ENCODE measurements at places on chromosomes 12 and 14.

GRCh38 chr12:131167334-131167733 lies 213.6 kb downstream of the ADGRD1 start:
- DNase-seq = no peak

DNA sequence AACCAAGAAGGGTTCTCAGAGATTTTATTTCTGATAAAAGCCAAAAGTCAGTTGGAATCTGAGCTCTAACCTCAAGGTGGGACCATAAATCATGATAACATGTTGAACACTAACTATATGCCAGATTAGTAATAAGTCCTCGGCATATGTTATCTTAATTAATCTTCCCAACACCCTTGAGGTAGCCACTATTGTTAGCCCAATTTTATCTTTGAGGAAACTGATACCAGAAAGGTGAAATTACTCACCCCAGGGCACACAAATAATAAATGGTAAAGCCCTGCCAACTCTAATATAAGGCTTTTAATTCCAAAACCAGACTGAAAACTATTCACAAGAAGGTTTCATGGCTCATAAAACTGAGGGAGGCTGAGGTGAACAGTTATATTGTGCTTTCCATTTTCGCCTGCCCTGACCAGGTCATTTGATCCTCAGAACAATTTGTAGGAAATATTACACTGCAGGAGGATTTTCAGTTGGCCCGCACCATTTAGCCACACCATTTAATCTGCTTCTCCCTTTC lies 16.1 kb upstream of the NUAK1 start:
- DNase-seq = no peak

GRCh38 chr12:132774646-132775275 lies 13.1 kb upstream of the ANKLE2 start:
- DNase-seq = no peak

DNA sequence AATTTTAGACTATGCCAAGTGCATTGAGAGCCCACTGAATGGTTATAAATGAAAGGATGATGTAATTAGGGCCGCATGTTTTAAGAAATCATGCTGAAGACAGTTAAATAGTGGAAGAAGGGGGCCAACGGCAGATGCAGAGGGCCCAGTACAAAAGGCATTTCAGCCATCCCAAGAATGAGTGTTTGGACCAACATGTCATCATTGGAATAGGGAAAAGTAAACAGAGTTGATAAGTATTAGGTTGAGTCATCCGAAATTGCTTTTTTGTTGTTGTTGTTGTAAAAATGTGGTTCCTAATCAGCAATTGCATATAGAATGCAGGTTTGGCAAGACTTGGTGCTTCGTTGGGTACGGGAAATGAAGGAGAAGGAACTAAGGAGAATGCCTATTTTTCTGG lies 29.5 kb downstream of the BMP4 start:
- no peak for DNase-seq

- DNase-seq = no peak
These were observed 1.1 kb downstream of the LRP6 start for GRCh38 chr12:12265571-12266388.

GRCh38 chr14:75946785-75947184 lies 35.0 kb downstream of the TGFB3 start:
- no peak for DNase-seq

DNA sequence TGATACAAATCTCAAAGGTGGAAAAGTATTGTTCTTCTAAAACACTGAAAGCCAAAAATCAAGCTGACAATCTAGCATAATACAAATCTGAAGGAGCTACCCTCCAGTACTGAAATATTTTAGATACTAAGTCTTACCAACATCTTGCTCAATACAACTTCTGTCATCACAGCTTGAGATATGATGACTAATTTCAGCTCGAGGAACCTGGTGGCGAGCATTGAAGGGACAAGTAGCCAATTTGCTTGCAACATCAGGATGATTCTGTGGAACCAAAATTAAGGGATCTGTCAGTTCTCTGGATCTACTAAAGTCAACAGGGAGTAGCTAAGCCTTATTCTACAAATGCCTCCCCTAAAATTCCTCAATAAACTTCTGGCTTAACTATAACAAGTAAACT lies 10.4 kb downstream of the GTSF1 start:
- no peak for DNase-seq

GRCh38 chr12:38905480-38906351 lies at the start of gene CPNE8:
CPNE8 (minus strand) TSS chr12:38905591; CDS start chr12:38905534, 57 bp downstream.
- peak; percentile 62 for DNase-seq

GRCh38 chr14:100030452-100031153 lies 34.6 kb upstream of the EVL start:
- no peak for DNase-seq

- DNase-seq = no peak
These were observed 935.5 kb upstream of the FBXO33 start for GRCh38 chr14:40367717-40368116.

DNA sequence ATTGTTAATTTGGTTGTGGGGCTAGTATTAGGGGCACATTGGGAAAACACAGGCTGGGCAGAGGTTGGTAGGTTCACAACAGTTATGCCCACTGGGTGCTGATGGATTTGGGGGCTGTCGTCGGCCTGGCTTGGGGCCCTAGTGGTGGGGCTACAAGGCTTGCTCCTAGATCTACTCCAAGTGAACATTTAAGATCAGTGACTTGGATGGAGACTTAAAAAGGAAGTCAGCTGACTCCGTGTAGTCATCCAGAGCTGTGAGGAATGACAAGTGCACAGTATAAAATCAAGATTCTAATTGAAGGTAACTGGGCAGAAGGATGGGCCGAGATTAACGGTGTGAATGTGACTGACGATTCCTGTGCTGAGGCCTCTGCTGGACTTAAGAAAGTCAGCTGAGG lies 12.8 kb upstream of the NR4A1 start:
- no peak for DNase-seq

DNA sequence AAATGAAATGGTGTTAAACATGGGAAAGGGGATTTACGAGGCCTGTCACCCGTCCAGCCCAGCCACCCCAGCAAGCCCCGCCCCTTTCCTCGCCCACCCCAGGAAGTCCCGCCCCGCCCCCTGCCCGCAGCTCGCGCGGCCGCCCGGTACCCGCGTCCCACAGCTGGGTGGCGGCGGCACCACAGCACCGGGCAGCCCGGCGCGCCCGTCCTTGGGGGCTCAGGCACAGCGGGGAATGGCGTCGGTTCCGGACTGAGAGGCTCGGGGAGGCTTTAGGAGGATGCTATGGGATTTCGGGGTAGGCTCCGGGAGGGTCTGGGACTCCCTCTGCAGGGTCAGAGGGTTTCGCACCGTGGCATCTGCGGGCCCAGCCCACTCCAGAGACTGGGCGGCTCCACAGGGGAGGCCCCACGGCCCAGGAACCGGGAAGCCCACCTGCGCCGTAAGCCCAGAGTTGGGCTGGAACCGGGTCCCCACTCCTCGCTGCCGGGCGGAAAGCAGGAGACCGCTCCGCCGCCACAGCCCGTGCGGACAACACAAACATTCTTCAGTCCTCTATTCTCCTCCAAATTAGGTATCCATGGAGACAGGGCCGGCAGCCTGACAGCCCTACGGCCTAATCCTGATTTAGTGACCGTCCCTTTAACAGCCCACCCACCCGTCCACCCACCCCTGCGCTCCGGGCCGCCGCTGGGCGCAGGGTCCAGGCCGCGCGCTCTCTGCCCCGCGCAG lies 1.4 kb downstream of the FIGNL2 start:
- DNase-seq = no peak

DNA sequence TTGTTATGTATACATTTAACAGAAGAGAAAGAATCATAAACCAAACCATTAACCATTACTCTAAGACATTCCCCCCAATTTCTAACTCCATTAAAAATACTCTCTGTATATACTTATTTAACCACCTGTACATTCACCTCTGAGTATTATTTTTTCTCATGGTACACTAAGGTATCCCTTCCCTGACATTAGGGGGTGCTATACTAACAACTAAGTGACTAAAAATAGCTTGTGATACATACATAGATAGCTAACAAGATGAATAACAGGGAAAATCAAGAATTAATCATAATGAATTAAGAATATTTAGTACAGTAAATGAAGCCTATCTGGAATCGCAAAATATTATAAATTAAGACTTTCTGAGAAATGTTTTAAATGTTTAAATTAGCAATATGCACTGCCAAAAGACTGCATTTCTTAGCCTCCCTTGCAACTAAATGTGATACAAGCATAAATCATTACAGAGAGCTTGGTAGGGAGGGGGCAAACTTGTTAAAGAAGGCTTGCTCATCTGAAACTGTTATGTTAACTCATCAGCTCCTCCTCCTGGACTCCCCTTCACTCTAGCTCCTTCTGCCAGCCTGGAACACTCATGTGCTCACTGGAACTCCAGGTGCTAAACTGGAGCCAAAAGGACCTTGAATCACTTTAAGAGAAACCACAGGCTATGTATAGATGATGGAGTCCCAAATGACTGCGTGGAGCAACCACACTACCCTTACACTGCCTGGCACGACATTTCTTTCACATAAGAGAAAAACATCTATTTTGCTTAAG lies 14.9 kb downstream of the C2CD5 start:
- no peak for DNase-seq

DNA sequence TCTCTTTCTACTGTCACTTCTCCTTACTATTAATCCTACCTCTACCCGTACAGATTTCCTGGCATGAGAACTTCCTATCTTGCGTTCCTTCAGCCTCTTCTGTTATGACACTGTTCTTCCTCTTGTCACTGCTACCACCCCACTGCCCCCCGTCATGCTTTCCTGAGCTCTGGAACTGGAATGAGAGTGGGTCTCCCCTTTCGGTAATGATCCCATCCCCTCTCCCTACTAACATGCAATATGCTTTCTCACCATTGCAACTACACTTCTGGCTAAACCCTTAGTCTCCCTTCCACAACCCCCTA lies 4.9 kb upstream of the AP1G2 start:
- DNase-seq = no peak

DNA sequence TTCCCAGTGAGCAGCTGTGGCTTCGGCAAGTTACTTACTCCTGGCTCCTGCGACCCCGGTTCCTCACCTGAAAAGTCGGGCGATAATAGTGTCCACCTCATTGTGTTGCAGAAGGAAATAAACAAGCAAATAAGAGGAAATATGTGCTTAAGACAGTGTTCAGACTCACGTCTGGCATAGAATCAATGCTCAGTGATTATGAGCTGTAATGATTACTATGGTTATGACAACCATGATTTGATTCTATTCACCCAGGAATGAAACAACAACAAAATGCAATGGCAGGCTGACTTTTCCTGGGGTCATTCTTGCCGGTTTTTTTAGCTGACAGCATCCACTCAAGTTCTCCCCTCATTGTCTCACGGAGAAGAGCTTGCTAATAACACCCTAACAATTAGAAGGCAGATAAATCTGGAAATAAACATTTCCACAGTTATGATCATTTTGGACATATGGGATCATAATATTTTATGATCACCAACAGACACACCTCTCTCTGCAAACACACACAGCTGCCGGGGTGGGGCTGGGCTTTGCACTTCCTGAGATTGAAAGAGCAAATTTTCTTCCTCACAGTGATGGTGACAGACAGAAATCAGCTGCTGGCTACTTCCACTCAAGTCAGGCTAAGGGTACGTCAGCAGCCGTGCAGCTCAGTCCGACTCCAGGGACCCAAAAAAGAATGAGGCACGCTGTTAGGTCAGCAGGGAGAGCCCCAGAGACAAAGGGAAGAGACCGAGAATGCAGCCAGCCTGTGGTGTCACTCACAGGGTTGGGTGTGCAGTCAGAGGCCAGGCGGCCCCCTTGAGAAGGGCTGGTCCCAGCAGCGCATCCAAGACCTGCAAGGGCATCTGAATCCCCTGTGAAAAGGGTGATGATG lies 158.0 kb downstream of the RIMBP2 start:
- no peak for DNase-seq

DNA sequence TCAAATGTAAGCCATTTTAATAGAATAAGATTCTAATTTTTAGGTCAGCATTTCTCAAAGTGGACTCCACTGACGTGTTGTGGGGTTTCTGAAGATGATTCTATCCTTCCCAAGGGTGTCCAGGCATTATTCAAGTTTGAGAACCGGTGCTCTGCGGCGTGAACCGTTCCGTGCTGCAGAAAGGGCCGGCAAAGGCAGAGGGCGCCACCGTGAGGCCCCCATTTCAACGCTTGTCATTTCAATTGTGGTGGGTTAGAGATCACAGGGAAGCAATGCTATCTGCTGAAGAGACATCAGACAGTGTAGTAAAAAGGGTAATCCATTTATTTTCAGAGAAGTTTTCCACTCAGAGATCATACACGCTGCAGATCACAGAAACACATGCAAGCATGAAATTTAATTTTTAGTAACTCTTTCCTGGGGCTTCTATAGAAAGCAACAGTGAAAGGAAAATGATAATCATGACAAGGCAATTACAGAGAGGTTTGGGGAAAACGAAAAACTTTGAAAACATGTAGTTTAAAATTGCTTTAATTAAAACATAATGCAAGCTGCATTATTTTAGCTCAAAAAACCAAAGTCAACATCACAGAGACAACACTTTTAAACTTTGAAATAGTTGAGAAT lies 201.7 kb downstream of the EXOC5 start:
- peak; percentile 53 for DNase-seq

DNA sequence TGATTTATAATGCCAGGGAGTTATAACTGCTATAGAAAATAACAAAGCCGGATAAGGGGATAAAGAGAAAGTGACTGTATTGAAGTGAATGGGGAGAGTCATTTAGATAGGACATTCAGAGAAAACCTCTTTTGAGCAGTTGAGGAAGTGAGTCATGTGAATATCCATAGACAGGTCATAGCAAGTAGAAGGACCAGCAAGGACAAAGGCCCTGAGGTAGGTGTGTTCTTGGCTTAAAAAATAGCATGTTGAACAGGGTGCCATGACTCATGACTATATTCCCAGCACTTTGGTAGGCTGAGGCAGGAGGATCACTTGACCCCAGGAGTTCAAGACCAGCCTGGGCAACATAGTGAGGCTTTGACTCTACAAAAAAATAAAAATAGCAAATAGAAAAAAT lies 51.5 kb upstream of the RAP1B start:
- no peak for DNase-seq

GRCh38 chr12:57874166-57875108 lies 27.9 kb upstream of the CTDSP2 start:
- DNase-seq = no peak

All from activated naive CD4-positive, alpha-beta T cell treated with anti-CD3 and anti-CD28 coated beads, Interleukin-2, amount 50 U/mL, for 72 hours (primary cell).